Ovary (tissue), 10 donors: ENCODE measurements at places on chromosomes 3 and 15. TPM values are rescaled to one million over a fixed set of nuclear protein-coding genes. Genes with fewer than 3 reads are reported as not detected.

DNA sequence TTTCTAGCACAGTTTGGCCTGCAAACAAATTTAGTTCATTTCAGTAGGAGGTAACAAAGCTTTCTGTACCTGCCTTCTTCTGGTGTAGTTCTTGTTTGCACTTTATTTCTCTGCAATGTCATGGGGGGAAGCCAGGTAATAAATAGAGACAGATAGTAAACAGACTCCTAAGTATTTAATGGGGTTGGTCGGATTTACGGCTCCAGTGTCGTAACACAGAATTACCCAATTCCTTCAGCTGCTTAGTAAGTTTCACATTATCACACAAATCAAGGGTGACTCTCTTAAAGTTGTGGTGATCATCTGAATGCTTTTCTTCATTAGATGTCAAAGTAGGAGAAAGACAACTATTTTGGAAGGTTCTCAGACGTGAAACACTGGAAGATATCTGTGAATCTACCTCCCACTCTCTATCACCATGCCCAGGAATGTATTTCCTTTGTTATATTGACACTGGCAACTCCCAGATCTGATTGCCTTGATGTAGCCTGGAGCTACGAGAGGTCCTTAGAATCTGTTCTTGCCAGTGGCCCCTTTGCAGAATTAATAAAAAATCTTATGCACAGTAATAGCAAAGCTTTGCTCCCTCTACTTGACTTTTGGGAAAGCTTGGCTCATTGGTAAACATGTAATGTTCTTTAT is 25.0 kb upstream of the TMC3 start:
- DNase-seq, result no peak

GRCh38 chr15:61090386-61091288 is 138.5 kb downstream of the RORA start:
- DNase-seq, result no peak

- no peak for DNase-seq
Observed at GRCh38 chr3:72384602-72385001, 463.6 kb downstream of the SHQ1 start.

Gene NXPE3
- total RNA-seq, result 15.0 TPM

- DNase-seq, result no peak
Observed at GRCh38 chr3:170144437-170144843, 37.1 kb downstream of the PHC3 start.

DNA sequence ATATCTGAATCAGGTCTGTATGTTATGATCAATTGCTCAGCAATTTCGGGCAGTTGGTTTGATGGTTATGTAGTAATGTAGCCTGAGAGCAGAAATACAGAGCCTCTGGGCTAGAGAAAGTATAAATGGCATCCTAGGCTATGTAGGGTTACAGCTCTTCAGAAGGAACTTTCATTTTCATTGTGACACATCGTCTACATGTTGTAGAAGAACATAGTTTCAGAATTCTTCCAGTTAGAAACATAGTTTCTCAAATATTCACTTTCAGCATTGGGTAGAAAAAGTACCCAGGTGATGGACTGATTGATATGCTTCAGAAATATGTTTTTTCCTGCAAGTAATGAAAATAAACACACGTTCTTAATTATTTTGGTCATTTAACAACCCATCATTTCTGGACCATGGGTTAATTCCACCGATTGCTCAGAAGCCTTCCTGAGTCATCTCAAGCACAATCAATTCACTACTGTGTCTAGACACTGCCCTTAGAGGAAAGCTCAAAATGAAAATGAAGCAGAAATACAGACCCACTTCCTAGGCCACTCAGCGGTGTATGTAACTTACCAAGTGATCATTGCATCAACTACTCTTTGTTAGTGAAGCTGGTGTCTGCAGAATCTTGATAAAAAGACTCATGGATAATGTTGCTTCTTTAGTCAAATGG is 88.8 kb upstream of the TSEN2 start:
- DNase-seq, result no peak

Gene SLC6A1
- total RNA-seq, result 1.8 TPM

Gene ZNF662
- total RNA-seq, result 26.0 TPM

GRCh38 chr3:142958707-142959106 is 4.8 kb downstream of the PAQR9 start:
- no peak for DNase-seq

- no peak for DNase-seq
Observed at GRCh38 chr3:122668930-122669730, 11.5 kb upstream of the PARP14 start.

Gene BSN
- total RNA-seq, result 0.77 TPM

GRCh38 chr3:139434764-139435307 is 41.5 kb downstream of the RBP2 start:
- DNase-seq, result no peak

- DNase-seq, result no peak
Observed at GRCh38 chr3:157098823-157099185, 61.1 kb downstream of the CCNL1 start.

DNA sequence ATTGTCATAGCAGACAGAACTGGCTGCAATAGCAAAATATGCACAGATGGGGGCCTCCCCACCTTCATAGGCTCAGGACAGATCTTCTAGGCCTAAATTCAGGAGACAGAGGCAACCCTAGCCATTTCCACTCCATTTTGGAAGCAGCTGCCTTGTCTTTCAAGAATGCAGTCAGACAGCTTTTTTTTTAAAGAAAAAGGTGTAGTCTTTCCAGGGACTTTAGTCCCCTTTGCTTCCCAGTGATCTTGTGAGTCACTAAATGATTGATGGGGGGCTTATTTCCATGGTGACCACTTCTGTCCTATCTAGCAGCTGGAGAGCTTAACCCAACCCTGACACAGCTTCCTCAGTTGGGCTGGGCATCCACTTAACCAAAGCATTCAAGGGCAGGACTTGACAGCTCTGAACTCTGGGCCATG is 165.9 kb downstream of the TPRG1 start:
- no peak for DNase-seq

GRCh38 chr3:33395900-33396299 is 44.3 kb downstream of the UBP1 start:
- no peak for DNase-seq

DNA sequence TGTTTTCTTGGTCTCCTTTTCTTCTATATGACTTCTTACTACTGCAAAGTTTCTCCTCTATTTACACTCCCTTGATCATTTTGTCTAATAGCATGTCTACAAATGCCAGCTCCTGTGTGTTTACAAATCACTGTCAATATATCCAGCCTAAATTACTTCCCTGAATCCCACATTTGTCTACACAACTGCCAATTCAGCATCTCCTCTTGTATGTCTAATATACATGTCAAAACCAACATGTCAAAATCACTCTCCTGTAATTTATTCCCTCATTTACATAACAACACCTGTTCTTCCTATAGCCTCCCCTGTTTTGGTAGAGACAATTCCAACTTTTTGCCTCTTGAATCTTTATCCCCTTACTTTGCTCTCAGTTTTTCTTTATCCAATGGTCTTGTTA is 359.3 kb downstream of the PLOD2 start:
- DNase-seq, result no peak

GRCh38 chr15:87757084-87757483 is 499.5 kb downstream of the NTRK3 start:
- DNase-seq, result no peak

GRCh38 chr15:70723927-70724326 is 39.4 kb downstream of the UACA start:
- no peak for DNase-seq

Gene SIDT1
- 1.1 TPM for total RNA-seq
